Right forelimb (tissue), 1 donor: ENCODE measurements at places on chromosomes 16 and 17.
A peak's percentile ranks its signal among the peaks of the same experiment; 100 is the strongest.

DNA sequence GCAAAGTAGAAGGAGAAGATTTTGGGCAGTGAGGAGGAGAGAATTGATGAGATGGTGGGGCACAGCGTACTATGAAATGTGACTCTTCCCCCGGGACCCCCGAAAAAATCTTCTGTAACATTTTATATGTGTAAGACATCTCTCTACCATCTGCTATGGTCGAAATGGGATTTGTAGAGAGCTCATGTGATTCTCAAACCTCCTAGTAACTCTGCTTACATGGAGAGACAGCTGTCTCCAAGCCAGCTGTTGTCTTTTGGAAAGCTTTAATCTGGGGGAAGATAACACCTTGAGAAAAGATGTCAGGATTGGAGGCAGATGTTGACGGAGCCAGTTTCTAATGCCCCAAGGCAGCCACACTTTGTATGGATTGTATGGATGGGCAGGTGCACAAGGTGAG, 94.1 kb downstream of the PRKCB start:
- DNase-seq, result no peak

DNA sequence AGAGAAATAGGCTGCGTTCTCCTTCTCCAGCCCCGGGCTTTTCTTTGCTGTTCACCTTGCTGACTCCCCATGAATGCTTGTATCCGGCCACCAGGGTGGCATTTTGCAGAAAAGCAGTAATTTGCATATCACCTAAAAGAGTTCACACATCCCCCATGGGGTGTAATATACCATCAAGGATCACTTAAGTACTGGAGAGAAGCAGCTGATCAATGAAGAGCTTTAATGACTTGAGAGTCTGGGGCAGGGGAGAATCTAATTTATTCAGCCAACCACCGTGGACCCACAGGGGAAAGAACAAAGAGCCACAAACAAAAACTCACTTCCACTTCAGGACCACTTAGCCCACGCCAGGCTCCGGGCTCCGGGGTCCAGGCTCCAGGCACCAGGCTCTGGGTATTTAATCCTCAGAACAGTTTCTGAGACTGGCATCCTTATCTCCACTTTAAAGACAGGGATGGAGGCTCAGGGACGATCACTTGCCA, 33.9 kb upstream of the SEC14L1 start:
- DNase-seq, result no peak

DNA sequence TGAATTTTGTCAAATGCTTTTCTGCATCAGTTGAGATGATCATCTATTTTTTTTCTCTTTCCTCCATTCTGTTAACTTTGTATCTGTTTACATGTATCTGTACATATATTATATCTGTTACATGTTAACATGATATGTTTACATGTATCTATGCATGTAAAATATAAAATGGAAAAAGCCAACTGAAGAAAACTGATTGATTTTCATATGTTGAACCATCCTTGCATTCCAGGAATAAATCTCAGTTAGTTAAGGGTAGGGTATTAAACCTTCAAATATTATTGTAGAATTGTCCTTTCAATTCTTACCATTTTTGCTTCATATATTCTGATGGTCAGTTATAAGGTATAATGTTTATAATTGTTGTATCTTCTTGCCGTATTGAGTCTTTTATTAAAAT, 336.1 kb downstream of the ZFHX3 start:
- no peak for DNase-seq

- DNase-seq, result no peak
Observed at GRCh38 chr16:67403976-67404555, 10.8 kb upstream of the TPPP3 start.

DNA sequence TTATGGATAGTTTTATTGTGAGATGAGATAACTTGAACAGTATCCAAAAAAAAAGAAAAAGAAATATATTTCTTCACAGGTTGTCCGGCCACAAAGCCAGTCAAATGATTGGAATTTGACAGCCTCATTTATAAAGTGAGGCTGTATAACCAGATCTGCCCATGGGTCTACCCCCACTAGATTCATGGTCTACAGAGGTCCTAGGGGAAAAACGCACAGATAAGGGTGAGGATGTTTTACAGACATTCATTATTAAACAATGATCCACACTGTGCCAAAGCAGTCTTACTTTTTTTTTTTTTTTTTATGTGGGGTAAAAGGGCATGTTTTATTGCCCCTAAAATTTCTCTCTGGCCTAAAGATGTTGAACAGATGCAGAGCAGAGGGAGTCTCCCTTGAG, 1503.0 kb upstream of the CDH8 start:
- DNase-seq, result no peak

DNA sequence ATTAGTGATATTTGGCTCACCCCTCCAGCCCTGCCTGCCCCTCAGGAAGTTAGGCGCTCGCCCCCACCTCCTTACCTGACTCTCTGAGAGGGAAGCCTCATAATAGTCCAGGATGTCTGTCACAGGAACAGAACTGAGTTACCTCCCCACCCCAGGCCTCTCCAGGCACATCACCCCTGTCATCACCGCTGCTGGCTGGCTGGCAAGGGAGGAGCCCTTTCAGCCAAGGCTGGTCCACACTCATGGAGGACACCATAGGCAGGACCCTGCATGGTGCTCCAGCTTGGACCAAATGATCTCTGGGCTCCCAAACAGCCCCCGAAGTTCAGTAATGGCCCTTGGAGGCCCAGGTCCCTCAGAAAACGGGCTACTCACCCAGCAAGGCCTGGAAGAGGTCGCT, 1.5 kb downstream of the DLG4 start:
- DNase-seq, result peak; percentile 46

GRCh38 chr17:78559749-78560368, 17.3 kb downstream of the DNAH17 start:
- no peak for DNase-seq

- no peak for DNase-seq
Observed at GRCh38 chr17:82895087-82895486, 55.3 kb upstream of the ZNF750 start.

DNA sequence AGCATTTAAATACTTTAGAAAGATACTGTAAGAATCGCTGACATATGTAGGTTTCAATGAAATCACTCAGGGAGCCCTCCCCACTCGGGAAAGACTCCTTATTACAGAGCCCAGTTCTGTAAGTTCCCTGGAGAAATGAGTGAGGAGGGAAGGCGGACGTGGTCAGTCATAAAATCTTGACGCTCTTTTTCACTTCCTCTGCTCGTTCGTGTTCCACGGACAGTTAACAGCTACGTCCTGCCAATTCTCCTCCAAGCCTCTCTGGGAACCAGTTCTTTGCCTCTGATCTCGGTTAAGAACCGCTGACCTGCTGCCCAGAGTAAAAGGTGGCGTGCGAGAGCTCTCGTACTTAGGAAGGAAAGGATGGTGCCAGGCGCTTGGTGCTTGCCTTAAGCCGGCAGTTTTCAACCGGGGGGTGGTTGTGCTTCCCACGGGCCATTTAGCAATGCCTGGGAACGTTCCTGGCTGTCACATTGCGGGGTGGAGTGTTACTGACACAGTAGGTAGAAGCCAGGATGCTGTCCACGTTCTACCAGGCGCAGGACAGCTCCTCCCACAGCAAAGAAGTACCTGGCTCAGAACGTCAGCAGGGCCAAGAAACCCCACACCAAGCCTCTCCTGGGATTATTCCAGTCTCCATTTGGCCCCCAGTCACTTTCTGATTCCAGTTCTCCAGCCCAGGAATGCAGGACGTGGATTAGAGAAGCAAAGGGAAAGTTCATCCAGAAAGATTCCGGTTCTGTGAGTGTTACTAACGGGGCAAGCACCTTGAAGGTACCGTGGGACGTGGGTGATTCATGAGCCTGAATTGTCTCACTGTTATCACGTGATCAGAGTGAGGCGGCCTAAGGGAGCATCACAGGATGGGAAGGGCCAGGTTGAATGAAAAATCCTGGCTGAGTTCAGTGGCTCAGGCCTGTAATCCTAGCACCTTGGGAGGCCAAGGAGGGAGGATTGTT, 87.7 kb downstream of the MRM3 start:
- peak; percentile 68 for DNase-seq

- no peak for DNase-seq
Observed at GRCh38 chr16:57475711-57476339, 10.5 kb downstream of the DOK4 start.

DNA sequence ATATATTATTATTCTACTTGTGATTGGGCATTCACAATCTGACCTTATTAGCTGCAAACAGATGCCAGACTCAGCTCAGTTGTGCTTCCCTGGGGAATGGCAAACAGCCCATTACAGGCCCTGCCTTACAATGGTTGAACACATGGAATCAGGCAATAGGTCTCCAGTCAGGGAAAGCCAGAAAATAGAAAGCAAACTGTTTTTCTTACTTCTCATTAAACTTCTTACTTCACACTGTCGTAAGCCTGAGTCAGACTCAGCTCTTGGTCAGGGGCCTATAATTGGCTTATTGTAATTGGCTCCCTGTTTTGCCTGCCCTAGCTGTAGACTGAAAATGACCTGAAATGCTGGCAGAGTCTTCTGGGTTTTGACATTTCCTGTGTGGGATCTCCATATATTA, 77.0 kb upstream of the CA10 start:
- no peak for DNase-seq

GRCh38 chr16:8850279-8850885, 18.4 kb downstream of the CARHSP1 start:
- DNase-seq, result peak; percentile 55

DNA sequence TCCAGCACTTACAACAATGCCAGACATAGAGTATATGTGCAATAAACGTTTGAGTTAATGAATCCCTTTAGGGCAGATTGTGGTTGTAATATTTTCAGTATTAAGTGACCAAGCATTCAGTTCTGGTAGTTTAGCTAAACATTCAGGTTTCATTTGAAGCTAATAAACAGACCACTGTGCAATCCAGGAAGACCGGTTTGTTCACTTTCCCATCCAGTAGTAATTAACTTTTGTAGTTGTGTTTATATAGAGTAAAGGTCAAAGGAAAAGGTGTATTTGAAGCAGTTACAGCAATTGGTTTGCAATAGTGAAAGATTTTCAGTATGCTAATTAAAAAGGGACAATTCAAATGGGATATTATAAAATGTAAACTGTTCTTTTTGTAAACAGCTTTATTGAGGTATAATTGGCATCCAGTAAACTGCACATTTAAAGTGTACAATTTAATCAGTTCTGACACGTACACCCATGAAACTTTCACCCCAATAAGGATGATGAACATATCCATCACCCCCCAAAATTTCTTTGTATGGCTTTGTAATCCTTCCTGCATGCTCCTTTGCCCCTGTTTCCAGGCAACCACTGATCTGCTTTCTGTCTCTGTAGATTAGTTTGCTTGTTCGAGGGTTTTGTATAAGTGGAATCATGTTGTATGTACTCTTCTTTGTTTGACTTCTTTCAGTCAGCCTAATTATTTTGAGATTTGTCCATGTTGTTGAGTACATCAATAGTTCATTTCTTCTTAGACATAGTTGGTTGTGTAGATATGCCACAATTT, 26.3 kb downstream of the MRTFB start:
- DNase-seq, result no peak

DNA sequence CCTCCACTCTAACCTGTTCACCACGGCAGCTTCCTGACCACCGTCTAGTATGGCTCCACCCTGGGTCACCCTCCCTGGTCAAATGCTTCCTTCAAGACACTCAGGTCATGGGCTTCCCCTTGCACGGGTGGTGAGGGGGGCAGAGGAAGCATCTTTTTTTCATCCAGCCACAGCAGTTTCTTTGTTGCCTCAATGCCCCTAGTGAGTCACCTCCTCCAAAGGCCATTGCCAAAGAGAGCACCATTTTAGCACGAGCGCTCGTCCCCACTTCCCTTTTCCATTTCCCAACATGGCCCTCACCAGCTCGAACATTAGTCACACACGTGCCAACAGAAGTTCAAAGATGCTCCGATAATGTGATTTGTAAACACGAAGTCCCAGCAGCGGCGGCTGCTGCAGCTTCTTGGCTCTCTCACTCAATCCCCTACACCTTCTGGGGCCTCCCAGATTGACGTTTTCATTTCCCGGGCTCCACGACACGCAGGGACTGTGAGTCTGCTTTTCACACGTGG, 134.6 kb downstream of the GAS7 start:
- no peak for DNase-seq

GRCh38 chr16:11609474-11610120, 22.9 kb upstream of the LITAF start:
- no peak for DNase-seq

- DNase-seq, result no peak
Observed at GRCh38 chr17:36525113-36525512, 9.6 kb downstream of the MYO19 start.

GRCh38 chr17:77410470-77410869, 269.7 kb downstream of the SEC14L1 start:
- DNase-seq, result no peak

GRCh38 chr16:67555795-67556212, 6.5 kb upstream of the CTCF start:
- no peak for DNase-seq

DNA sequence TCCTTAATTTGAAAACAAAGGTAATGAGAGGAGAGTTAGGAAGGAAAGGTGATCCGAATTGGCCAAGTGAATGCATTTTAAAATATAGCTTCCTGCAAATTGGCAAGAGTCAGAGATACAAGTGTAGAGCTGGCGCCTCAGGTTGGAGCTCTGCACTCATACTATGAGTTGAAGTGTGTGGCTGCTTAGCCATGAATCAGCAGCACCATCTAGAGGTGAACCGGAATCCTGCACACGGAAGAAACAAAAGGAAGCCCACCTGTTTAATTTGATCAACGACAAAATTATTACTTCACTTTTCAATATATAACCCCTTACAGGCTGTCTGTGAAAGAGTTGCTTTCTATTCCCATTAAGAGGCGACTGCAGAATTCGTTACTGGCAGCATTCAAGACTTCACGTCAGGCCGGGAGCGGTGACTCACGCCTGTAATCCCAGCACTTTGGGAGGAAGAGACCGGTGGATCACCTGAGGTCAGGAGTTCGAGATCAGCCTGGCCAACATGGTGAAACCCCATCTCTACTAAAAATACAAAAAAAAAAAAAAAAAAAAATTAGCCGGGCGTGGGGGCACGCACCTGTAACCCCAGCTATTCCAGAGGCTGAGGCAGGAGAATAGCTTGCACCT, 1253.7 kb upstream of the CDH8 start:
- DNase-seq, result peak; percentile 66

- DNase-seq, result peak; percentile 63
Observed at GRCh38 chr16:16861546-16861945, 482.6 kb downstream of the NPIPA7 start.

- peak; percentile 11 for DNase-seq
Observed at GRCh38 chr17:77729587-77729986, 228.9 kb upstream of the TNRC6C start.
